NCI-H1417 treated with DMSO at 0.1 percent for 48 hours (cell line): ENCODE measurements at places on chromosomes 16 and 17.

- no peak for DNase-seq
Observed at GRCh38 chr17:10384175-10384574, 11.4 kb upstream of the MYH13 start.

DNA sequence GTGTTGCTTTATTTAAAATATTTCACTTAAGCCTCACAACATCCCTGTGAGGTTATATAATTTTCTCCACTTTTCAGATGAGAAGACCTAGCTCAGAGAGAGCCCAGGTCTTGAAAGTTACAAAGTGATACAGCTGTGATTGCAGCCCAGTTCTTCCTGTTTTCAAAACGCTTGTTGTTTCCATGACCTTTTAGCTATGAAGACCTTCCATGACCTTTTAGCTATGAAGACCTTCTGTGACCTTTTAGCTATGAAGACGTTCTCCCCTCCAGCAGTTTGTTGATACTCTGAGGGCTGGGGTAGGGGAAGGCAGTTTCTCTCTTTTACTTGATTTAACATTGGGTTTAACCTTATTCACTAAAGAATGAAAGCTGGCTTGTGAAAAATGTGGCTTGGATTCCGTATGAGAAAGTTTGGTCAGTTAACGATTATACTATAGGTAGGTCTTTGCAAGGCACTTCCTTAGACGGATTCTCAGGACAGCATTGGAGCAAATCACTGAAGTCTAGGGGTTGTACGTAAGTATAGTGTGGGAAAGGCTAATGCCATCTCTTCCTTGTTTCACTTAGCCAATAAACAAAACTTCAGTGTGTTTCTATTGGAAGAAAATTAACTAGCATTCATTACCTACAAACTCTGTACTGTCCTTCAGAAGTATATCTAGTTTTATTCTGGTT is 20.7 kb downstream of the PHKB start:
- DNase-seq: no peak

DNA sequence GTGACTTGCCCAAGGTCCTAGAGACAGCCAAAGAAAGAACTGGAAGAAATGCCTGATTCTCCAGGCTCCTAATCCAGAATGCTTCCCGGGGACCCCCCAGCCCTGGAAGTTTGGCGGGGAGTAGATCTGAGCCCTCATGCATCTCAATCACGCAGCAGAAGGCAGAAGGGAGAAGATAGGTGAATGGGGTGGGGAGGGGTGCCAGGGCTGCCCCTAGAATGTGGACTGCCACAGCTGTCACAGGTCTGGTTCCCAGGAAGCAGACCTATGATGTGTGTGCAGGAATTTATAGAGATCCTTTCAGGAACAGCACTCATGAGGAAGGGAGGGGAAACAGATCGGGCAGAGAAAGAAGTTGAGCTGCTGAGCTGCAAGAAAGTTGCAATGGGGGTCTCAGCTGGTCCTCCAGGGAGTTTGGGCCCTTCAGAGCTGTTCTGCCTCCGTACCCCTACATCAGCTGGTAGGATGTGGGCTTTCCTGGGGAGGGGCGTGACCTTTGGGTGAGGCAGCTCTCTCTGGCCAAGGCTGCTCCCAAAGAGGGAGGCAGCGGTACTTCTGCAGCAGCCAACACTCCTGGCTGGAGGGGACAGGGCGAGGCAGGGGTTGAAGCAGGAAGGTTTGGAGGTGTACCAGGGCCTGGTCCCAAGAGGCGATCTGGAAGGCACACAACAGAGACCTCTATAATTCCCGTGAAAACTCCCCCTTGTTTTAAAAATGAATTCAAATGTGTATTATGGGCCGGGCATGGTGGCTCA is 43.4 kb downstream of the DNAH9 start:
- no peak for DNase-seq

DNA sequence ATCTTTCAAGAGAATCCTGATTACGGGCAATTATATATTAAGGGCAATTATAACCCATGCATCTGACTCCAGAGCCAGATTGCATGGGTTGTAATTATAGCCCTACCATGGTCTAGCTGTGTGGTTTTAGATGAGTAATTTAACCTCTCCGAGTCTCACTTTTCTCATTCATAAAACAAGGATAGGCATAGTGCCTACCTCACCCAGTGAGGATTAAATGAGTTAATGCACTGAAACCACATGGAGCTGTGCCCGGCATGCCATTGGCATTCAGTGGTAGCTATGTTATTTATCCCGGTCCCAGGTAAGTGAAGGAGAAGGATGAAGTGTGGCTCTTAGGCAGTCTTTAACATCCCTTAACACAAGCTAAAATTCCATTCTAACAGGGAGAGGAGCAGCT is 6.3 kb downstream of the SNX20 start:
- DNase-seq: no peak

DNA sequence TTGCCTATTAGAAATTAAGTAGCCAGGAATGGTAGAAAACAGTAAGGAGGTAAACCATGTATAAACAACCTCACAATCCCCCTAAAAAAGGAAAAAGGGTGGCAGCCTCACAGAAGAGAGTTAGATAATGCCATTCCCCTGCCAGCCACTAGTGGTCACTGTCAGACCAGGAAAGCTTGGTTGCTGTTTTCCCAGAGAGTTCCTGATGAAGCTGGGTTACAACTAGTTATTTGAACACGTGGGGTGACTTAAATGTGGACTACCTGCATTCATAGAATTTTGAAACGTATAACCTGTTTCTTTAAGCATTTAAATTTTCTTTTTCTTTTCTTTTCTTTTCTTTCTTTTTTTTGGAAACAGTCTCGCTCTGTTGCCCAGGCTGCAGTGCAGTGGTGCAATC is 5.8 kb downstream of the GPRC5C start:
- no peak for DNase-seq

GRCh38 chr17:28726226-28726626 is at the start of gene TLCD1:
TSS of gene TLCD1 (minus strand) at chr17:28726233. CDS start at chr17:28726097, 136 bp downstream.
- no peak for DNase-seq

DNA sequence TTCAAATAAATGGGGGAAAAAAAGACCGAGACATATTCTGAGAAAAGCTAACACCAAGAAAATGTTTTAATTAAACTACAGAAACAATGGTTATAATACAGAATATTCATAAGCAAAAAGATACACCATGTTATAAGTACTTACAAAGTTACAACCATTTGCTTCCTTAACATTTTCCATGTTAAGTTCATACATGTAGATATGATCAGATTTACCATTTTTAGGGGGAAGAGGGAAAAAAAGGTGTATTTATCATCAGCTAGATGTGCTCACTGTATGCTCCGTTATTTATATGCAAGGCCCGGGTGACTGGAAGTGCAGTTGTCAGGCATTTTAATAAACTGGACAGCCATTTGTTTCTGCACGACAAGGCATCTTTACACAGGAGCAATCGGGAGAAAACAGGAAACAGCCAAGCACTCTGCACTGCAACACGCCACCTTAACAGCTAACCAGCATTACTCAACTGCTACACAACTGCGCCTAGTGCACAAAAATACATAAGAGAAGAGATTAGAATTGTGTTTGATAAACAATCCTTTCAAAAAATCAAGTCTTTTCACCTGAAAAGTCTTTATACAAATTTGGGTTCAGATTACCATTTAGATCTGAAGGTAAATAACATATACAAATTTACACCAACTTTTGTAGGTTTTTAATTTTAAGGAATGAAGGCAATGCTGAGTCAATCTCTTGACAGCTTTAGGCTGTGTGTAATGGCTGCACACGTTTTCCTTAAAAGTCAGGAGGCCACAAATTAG is 2.9 kb downstream of the SRSF2 start:
- DNase-seq: no peak

GRCh38 chr16:78709137-78709884 is 609.9 kb downstream of the WWOX start:
- DNase-seq: no peak

- DNase-seq: no peak
Observed at GRCh38 chr17:28267720-28268609, 51.0 kb upstream of the TMEM97 start.

DNA sequence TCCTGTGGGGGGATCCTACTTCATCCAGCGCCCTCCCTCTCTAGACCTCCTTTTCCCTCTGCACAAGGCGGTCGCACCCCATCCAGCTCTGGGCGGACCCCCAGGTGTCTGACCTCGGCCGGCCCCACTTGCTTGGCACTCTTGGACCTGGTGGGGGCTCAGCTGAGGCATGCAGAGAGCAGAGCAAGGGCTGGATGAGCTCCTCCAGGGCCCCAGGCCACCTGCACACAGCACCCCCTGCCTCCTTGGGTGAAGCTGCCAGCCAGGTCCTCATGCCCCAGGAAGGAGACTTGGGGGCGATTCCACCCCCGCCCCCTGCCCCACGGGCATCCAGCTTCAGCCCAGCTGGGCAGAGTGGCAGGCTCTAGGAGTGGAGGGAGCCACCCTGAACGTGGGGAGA is 159.4 kb upstream of the GSE1 start:
- DNase-seq: no peak

- DNase-seq: no peak
Observed at GRCh38 chr16:84986102-84986501, 25.2 kb downstream of the ZDHHC7 start.

DNA sequence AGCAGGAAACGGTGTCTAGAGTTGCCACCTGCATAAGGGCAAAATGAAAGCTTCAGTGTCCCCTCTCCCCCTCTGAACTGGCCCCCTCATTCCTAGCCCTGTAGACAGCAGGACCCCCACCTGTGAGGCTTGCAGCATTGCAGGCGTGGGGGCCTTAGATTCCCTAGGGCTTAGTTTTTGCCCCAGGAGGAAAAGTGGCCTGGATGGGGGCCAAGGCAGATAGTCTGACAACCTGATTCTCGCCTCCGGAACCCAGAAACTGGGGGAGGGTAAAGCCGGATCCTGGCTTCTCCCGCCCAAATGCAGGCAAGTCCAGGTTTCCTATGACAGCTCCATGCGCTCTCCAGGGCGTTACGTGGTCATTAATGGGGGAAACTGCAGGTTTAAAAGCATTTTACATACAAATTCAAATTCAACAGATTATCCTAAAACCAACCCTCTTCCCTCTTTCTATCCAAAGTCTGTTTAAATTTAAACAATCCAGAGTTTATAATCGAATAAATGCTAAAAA is 678 bp upstream of the HOXB6 start:
- DNase-seq: no peak
